Activated CD8-positive, alpha-beta memory T cell treated with anti-CD3 and anti-CD28 coated beads for 4 hours (primary cell): ENCODE measurements at places on chromosomes 6 and 20.

- no peak for DNase-seq
Observed at GRCh38 chr6:51464956-51465355, 622.5 kb downstream of the PKHD1 start.

DNA sequence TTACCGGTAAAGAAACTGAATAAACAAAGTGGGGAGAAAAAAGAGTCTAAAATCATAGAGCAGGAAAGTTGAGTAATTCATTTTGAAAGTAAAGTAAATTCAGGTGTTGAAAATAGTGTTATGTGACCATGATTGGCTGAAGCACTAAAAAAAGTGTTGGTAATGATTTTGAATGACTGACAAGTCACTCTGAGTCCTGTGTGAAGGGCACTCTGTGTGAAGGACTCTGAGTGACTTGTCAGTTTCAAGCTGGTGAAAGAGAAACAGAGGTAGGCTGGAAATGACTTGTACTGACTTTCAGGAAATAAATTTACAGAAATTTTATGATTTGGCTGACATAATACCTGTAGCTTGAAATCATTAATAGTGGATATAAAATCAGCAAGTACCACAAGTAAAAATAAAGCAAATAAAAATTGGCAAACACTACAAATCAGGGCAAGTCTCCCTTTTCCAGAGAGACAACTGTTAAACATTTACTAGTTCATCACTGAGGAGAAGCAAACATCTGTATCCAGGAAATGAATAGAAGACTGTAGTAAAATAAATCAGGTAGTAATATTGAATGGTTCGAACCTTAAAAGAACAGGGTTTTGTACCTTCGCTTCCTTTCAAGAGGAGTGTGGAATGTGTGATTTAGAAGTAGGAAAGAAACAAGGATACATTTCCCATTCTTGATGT is 630.6 kb downstream of the GRIK2 start:
- no peak for DNase-seq

GRCh38 chr20:2748551-2749342 is 51.7 kb downstream of the CPXM1 start:
- no peak for DNase-seq

- peak; percentile 51 for DNase-seq
Observed at GRCh38 chr6:34237722-34238584, 1.3 kb downstream of the HMGA1 start.

DNA sequence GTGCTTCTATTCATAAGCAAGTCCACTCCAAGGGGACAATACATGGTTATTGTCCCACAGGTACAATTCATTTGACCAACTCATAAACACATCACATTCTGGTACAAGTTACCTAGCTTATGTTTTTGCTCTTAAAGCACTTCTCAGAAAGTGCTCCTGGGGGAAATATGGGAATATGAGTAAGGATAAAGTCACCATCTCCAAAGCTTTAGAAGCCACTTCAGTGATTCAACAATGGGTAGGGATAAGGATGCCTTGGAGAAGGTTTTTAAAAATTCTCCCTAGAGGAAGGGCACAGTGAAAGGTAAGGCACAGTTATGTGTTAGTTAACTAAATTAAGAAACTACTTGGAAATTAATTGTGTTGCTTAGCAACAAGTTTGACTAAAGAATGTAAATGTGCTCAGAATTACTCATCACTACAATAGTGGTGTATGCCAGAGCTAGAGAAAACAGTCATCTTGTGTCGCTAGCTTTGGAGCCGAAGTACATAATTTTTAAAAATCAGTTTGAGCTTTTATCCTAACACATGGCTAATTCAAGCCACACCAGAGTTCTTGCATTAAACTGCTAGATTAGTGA is 39.5 kb upstream of the LAMP5 start:
- DNase-seq = no peak

DNA sequence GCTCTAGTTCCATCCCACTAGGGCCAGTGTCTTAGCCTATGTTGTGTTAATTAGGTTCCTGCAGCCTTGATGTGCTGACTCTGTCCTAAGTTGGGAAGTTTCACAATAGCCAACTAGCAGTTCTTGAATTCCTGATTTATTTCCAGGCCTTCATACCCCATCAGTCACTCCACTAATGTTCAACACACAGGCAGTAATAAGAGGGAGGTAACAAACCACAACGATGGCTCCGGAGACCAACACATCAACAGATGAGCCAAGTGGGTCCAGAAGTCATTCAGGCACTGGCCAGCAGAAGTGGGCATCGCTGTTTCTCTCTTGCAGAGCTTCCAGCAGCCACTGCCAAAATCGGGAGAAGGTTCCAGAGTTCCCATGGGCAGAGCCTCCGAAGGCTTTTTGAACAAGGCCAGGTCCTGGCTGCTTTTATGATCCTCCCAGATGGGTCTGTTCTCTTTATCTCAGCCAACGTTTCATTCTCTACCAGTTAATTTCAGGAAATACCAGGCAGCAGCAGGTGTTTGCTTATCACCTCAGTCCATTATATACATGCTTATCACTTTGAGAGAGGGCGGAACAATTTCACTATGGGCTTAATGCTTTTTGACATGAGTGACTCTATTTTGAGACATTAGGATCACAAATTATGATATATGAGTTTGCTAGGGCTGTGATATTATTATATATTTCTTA is 48.5 kb upstream of the NOP56 start:
- DNase-seq = no peak

- no peak for DNase-seq
Observed at GRCh38 chr20:61976644-61977418, 88.8 kb downstream of the TAF4 start.

GRCh38 chr6:10883312-10884244 is 1.7 kb upstream of the GCM2 start:
- no peak for DNase-seq

- no peak for DNase-seq
Observed at GRCh38 chr6:139540276-139540675, 165.8 kb upstream of the CITED2 start.

DNA sequence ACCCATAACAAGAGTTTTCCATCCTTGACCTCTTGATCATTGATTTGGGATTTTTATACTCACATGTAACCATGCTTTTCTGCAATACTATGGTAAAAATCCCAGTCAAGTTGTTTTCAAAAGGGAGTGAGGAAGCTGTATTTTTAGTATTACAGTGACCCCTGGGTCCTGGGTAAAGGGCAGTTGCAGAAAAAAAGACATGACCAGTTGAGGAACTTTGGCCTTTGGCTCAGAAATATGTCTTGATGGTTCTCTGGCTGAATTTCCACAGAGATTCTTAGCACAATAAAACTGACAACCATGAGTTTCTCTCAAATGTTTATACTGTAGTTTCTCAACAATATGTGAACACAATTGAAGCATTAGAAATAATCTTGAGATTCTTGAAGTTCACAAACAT is 28.6 kb upstream of the PRL start:
- no peak for DNase-seq

GRCh38 chr6:160931378-160932310 is 59.9 kb upstream of the MAP3K4 start:
- DNase-seq = no peak

GRCh38 chr6:49025273-49026240 is 437.5 kb downstream of the MMUT start:
- DNase-seq = no peak

- DNase-seq = no peak
Observed at GRCh38 chr6:15736297-15736696, 73.5 kb upstream of the DTNBP1 start.
